ENCODE measurements at places on chromosomes 16 and 17.

GRCh38 chr17:27240086-27240801, 53.7 kb upstream of the WSB1 start:
- no peak for DNase-seq

DNA sequence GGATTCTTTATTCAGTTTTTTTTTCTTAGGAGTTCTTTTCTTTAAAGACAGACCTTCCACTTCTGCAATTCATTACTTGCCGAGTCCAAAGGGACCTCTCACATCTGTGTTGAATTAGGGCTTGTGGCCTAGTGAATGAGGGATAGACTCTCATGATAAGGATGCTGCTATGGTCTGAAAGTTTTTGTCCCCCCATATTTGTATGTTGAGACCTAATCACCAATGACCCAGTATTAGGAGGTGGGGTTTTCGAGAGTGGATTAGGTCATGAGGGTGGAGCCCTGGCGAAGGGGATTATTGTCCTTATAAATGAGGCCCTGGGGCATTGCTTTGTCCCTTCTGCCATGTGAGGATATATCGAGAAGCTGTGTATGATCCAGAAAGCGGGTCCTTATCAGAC, 9.5 kb downstream of the KRT12 start:
- no peak for DNase-seq

DNA sequence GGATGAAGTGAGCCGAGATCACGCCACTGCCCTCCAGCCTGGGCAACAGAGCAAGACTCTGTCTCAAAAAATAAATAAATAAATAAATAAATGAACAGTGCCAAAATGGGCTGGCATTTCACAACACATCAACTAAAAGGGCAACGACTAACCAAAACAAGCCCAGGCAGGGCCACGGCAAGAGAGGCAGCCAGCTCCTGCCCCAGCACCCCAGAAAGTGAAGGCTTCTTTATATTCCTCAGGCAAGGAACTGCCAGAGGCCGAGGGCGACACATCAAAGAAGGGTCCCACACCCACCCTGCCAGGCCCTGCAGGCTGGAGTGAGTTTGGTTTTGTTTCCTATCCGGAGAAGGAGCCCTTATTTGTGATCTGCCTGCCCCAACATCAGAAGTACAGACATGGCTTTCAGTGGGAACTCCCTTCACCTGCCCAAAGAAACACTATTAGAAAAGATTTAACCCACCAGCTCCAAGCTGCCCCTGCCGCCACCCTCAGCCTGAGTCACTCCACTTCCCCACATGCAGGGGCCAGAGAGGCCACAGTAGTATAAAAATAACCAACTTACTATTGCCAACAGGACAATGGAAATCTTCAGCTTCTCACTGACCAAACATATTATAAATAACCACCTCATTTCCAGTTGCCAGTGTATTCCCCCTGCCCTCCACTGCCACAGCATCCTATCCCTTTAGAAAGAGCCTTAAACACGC, 8.0 kb downstream of the FBXO31 start:
- no peak for DNase-seq

GRCh38 chr17:79389896-79390295, 221.0 kb downstream of the RBFOX3 start:
- DNase-seq: no peak

- no peak for DNase-seq
Observed at GRCh38 chr17:67994817-67995569, 1.3 kb downstream of the C17orf58 start.

DNA sequence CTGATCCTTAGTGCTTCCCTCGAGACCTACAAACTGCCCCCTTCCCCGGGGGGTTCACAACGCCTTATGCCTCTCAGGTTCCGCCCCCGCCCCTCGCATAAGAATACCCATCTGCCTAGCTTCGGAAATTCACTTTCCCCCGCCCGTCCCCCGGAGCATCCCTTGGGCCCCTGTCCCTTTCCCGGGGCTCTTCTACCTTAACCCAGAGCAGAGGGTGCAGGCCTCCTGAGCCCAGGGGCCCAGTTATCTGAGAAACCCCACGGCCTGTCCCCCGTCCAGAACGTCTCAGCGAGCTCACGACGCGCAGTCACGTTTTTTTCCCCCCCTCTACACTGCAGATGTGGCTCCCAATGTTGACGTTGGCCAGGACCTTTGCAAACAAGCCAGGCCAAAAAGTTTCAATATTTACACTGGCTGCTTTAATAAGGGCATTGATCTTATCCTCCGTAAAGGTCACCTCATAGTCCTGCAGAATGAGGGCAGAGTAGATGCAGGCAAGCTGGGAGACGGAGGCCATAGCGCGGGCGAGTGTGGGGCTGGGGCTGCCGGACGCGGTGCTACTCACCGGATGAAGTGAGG, 1.4 kb upstream of the NBR1 start:
- no peak for DNase-seq

GRCh38 chr17:62611728-62612127, 15.7 kb upstream of the MRC2 start:
- DNase-seq: no peak

GRCh38 chr16:87441886-87442580, 49.9 kb downstream of the MAP1LC3B start:
- DNase-seq: no peak

GRCh38 chr17:54980375-54980774, 11.8 kb downstream of the STXBP4 start:
- DNase-seq: no peak

GRCh38 chr16:65336160-65336559, 214.3 kb upstream of the CDH11 start:
- no peak for DNase-seq

GRCh38 chr17:4249452-4250029, 14.2 kb downstream of the ANKFY1 start:
- DNase-seq: no peak

DNA sequence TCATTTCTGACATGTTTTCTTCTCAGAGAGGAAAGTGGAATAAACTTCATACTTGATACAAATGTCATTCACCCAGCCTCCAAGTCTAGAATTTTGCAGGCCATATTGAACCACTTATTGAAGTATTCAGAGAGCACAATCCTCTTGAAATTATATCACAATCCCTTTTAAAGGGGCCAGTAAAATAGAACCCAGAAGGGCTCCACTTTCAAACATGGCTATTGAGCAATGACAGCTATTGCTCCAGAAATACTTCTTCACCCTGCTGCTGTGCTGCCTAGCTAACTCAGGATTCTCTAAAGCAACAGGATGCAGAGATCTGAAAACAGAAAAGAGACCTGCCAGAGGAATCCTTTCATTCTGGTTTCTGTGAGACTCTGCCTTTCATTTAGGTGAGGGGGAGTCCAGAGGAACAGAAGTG, 275.0 kb upstream of the CDH5 start:
- DNase-seq: no peak
